ENCODE measurements at places on chromosomes 6 and 20. TPM values are rescaled to one million over a fixed set of nuclear protein-coding genes. Genes with fewer than 3 reads are reported as not detected.

GRCh38 chr6:98203170-98203806, 631.1 kb upstream of the POU3F2 start:
- no peak for DNase-seq

DNA sequence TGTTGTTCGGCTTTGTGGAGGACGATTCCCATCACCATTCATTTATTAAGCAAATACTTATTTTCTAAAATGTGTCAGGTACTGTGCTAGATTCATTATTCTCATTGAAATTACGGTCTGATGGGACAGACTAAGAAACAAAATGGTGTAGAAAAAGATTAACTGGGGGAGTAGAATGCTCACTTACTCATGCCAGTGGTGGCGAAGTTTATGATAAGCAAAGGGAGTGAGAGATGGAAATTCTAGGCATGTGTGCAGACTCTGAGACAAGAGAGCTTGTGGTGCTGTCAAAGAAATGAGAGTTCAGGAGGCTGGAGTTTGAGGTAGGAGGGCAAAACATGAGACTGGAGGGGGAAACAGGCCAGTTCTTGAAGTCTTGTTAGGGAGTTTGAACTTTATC, 896 bp downstream of the RPP21 start:
- no peak for DNase-seq

GFOD1 gene
- 4.1 TPM for total RNA-seq

KHDRBS2 gene
- 19.7 TPM for total RNA-seq

- no peak for DNase-seq
Measured at GRCh38 chr6:141195251-141195832, 937.4 kb upstream of the GJE1 start.

Data from glutamatergic neuron (in vitro differentiated cells).